ENCODE measurements at places on chromosomes 1 and 21. TPM values are rescaled to one million over a fixed set of nuclear protein-coding genes. Genes with fewer than 3 reads are reported as not detected.

Gene MAN1C1
- polyA plus RNA-seq = 65.5 TPM

Gene SHISA4
- 37.6 TPM for polyA plus RNA-seq

Gene CA6
- polyA plus RNA-seq = not detected

Gene ARHGAP29
- 15.9 TPM for polyA plus RNA-seq

Gene TCHHL1
- polyA plus RNA-seq = not detected

Gene AIRE
- 0.09 TPM for polyA plus RNA-seq

DNA sequence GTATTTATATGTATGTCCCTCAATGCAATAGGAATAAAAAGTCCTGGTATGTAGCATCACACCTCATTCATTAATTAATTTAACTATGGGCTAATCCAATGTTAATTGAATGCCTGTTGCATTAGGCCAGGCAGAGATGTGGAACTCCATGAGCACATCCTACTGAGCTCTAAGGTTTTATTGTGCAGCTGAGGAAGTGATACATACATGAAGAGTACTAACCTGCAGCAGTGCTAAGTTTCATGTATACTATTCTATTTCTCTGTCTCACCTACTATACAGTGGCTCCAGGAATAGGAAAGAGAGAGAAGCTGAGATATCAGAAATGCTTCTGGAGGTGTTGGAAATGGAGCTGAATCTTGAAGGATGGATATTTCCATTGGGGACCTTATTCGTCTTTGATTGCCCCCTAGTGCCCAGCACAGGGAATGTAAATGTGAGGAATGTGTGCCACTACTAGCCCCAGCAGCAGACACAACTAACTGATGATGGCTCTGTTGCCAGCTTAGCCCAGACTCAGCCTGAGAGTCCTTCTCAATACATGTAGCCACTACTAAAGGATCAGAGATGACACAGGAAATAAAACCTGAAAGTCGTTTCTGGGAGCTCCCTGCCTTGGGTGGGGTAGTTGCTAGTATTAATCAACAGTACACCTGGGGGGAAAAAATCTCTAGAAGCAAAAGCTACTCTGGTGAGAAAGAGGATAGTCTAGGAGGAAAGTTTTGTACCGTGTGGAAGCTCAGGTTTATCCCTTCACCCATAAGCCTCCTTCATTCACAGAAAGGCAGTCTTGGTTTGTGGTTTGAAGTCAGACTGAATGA lies 173.3 kb upstream of the FOXD3 start:
- no peak for DNase-seq

- DNase-seq = peak; percentile 80
Measured at GRCh38 chr1:14977338-14977931, 176.1 kb upstream of the TMEM51 start.

DNA sequence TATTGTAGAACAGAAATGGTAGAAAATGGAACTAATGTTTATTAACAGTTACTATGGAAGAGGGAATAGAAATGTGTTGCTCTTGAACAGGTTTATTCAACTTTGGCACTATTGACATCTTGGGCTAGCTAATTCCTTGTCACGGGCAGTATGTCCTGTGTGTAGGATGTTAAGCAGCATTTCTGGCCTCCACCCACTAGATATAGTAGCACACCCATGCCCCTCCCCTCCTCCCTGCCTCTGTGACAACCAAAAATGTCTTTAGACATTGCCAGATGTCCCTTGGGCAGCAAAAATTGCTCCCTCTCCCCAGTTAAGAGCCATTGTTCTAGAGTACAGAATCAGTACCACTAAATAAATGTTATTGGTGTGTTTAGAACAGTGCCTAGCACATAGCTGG lies 91.4 kb upstream of the TPTE start:
- no peak for DNase-seq

- no peak for DNase-seq
Measured at GRCh38 chr1:16293538-16293937, 56.6 kb upstream of the CPLANE2 start.

GRCh38 chr21:31844206-31844605 lies 28.6 kb upstream of the HUNK start:
- DNase-seq = no peak

DNA sequence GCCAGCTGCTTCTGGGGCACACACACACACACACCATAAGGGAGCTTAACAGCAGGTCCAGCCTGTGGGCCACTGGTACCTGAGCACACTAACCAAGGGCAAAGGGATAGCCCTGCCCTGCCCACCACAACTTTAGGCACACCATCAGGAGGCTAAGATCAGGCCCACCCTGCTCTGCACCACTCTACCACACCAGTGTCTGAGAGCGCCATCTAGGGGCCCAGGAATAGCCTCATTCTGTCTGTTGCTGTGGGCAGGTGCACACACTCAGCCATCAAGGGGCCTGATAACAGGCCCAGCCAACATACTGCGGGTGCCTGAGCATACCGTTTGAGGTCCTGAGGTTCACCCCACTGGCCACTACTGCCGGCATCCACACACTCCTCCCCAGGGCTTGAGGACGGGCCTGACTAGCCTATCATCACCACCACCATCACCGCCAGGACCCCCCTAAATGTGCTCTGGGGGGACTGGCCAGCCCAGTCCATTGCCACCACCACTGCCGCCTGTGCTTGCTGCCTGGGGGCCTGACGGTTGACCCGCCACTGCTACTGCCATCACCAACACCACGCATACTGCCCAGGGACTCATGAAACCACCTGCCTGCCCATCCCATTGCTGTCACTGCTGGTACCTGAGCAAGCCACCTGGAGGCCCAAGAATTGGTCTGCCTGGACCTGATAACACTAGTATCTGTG lies 31.3 kb downstream of the NSL1 start:
- DNase-seq = no peak

DNA sequence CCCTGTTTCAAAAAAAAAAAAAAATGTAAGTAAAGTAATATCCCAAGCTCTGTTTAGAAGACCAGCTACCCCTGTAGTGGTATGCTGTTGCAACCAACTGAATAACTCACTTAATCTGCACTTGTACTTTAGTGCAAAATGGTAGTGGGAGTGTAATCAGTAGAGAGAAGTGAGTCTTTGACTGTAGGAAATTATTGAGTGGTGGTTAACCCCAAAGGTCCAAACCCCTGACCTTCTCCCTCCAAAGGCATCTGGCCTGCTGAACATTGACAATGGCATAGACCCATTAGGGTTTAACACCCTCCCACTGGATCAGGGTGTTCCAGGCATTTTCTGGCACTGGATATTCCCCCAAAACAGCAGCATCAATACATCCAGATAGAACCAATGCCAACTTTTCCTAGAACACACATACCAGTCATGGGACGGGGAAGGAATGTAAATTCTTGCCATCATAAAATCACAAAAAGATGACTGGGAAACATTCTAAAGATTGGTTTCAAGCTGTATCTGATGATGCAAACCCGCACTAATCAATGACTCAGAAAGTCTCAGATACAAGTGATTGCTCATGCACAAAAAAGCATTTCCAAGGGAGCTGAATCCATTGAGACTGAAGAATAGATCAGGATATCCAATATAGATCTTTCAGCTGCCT lies 110.3 kb downstream of the MRPL39 start:
- DNase-seq = no peak

GRCh38 chr1:183838221-183838620 lies 33.3 kb downstream of the RGL1 start:
- DNase-seq = no peak

GRCh38 chr1:247324923-247325322 lies 6.7 kb downstream of the ZNF496 start:
- DNase-seq = no peak

GRCh38 chr1:7385471-7386225 lies 385.4 kb upstream of the VAMP3 start:
- DNase-seq = no peak

GRCh38 chr1:159248311-159248710 lies 43.6 kb downstream of the ACKR1 start:
- DNase-seq = no peak

DNA sequence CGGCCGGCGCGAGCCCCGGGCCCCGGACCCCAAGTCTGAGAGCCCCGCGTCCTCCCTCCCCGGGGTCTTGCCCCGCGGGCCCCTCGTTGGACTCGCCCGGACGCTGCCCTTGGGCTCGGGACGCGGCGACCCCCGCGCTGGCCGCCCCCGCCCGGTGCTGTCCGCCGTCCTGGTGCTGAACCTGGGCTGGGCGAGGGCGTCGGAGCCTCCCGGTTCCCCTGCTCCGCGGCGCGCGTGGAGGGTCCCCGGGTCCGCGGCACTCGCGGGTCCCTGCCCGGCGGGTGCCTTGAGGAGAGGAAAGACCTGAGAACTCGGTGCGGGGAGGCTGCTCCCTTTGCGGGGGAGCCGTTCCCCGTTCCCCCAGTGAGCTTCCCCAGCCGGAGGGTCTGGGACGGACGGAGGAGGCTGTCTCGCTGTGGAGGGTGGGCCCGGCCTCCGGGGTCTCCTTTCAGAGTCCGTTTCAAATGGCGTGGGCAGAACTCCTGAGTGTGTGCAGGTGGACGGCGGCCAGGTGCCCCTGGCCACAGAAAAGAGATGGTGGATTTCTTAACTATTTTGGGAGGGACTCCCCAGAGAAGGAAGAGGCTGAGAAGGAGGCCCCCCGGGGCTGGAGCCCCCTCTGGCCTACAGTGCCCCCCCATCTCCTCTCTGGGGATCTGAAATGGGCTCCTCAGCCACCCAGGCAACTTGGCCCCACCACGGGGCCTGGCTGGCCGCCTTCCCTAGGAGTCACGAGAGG lies 595 bp downstream of the GABRD start:
- peak; percentile 63 for DNase-seq

GRCh38 chr1:178725466-178726086 lies 532 bp downstream of the RALGPS2 start:
- peak; percentile 85 for DNase-seq

DNA sequence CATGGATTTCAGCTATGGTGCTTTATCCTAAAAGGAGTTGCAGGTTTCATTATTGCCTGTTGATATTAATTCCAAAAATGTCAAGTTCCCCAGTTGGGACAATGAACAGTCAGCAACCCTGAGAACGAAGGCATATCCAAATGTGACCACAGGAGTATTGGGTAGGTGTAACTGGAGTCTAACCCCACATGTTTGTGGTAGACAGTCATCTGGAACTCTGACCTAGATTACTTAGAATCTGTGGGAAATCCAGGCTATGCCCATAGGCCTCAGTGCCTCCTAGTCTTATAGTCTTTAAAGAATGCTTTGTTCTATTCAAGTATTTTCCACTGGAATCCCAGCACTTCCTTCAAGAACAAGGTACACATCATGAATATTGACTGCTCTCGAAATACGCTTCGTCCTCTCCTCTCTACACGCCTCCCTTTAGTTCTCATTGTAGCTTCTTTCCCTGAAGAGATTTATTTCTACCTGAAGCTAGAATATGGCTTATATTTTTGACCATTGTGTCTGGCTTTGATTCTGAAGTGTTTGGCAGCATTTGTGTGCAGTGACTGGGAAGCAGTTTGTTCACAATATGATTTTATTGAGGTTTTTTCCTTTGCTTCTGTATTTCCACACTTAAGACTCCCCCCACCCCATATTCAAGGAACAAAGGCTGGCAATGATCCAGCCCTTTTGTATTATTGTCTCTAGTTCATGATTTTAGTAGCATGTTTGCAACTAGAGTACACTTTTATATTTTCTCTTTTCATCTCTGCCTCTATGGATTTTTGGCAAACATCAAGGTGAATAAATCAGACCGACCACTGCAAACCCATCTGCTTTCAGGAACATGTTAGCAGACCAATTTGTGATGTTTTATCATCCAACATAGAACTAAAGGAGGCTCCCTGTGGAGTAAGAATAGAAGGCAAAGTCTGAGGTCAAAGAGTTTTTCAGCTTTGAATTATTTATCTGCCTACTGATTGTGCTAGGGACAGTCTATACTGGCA lies 178.6 kb downstream of the GPR52 start:
- DNase-seq = no peak

GRCh38 chr21:34271189-34271851 lies 92.5 kb upstream of the KCNE2 start:
- no peak for DNase-seq

GRCh38 chr1:86435327-86435726 lies 11.4 kb downstream of the CLCA2 start:
- DNase-seq = no peak

GRCh38 chr1:65769636-65770035 lies 23.1 kb upstream of the PDE4B start:
- no peak for DNase-seq

Data from kidney (tissue), 22 donors.